ENCODE measurements at places on chromosomes 3 and 15.

GRCh38 chr3:107598926-107599771, 76.4 kb downstream of the BBX start:
- peak; percentile 44 for DNase-seq

- DNase-seq = no peak
These were observed 206.8 kb upstream of the NR2F2 start for GRCh38 chr15:96123630-96124187.

- DNase-seq = no peak
These were observed 101.0 kb downstream of the OSBPL10 start for GRCh38 chr3:31880020-31880419.

GRCh38 chr3:9809615-9810432, at the start of gene TTLL3:
TTLL3 (plus strand) TSS chr3:9810262; CDS start chr3:9810662, 400 bp downstream.
- peak; percentile 45 for DNase-seq

GRCh38 chr3:197258168-197258755, 40.1 kb downstream of the DLG1 start:
- DNase-seq = no peak

- no peak for DNase-seq
These were observed 292.4 kb upstream of the CBLB start for GRCh38 chr3:106161246-106161645.

DNA sequence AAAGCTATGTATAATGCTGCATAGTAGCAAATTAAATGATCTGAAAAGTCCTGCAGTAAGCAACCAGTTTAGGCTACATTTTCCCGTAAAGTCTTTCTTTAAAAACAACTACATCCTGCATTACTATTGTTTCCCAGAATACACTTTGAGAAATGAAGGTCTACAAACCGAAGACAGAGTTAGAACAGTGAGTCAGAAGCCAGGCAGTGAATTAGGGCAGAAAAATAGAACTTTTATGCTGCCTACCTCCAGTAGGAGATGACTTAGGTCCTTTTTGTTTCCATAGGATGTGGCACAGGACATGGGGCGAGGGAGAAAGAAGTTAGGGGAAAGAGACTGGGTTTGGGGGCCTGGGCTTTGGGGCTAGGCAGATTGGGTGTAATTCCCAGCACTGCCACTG, 127.3 kb downstream of the PPM1L start:
- no peak for DNase-seq

GRCh38 chr3:12395349-12396012, 88.8 kb upstream of the TSEN2 start:
- peak; percentile 34 for DNase-seq

DNA sequence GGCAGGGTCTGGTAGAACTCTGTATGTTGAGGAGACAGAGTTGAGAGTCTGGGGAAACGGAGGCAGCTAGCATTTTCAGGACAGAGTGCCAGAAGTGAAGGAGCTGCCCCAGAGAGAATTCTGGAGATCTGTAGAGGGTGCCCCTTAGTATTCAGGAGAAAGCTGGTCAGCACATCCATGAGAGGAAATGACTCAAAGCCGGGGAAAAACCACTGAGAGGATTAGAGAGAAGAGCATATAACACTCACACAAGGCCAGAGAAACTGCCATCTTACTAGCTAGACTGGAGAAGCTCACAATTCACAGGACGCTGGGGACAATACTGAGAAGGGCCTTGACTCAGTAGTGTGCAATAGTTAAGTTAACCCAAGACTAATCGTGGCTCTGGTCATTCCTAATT, 75.7 kb upstream of the DPPA4 start:
- DNase-seq = no peak

- no peak for DNase-seq
These were observed 313.4 kb upstream of the LRRFIP2 start for GRCh38 chr3:37487785-37488184.

DNA sequence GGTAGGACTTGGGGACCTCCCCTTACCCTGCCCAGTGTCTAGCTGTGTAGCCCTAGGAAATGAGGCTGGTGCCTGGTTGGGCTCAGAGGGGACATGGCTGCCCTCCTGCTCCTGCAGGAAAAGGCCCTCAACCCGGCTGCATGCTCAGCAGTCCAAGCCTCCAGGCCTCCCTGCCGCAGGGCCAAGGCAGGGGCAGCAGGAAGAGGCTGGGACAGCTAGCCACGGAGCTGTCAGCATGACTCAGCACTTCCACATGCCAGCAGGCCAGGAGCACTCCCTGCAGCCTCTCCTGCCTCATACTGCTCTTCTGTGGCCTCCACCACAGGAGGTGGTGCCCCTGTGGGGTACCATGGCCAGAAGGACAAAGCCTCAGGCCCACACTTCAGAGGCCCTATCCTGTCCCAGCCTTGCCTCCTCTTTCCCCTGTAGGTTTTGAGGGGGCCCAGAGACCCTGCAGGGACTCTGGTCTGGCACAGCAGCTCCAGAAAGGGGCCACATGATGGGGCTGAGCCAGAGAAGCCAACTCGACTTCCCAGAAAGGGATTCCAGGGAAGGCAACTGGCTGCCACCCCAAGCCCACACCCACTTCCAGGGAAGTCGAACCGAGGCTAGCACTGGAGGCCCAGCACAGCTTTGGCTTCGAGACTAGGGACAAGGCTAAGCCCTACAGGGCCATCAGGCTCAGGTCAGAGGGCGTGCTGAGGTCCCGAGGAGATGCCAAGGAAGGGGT, 19.5 kb downstream of the TKT start:
- no peak for DNase-seq

GRCh38 chr15:39830166-39830565, 47.5 kb upstream of the FSIP1 start:
- no peak for DNase-seq

- no peak for DNase-seq
These were observed 59.0 kb downstream of the GRIP2 start for GRCh38 chr3:14481018-14481645.

DNA sequence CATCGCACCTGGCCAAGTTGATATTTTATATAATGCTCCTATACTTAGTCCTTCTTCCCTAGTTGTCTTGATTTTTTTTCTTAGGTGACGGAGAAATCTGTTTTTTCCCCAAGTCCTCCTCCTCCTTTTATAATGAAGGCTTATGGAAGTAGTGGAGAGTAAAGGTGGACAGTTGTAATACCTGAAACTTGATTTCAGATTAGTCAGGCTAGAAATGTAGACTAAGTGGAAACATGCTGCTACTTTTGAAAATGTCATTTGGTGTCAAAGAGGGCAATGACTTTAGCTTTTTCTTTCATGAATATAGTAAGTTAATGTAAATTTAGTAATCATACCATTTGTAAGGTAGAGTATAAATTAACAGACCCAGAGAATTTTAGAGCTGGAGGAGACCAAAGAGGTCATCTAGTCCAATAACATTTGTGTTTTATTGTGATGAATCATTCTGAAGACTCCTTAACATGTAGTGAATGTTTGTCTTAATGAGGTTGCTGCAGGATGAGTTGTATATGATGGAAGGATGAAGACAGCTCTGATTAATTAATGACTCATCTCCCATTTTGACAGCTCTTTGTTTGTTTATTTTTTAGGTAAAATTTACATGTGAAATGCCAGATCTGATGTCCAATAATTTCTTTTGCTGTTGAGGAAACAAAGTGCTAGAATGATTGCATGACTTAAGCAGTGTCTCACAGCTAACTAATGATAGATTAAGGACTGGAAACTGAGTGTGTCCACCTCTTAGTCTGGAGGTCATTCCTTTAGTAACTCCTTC, 8.7 kb downstream of the CTDSPL2 start:
- no peak for DNase-seq

DNA sequence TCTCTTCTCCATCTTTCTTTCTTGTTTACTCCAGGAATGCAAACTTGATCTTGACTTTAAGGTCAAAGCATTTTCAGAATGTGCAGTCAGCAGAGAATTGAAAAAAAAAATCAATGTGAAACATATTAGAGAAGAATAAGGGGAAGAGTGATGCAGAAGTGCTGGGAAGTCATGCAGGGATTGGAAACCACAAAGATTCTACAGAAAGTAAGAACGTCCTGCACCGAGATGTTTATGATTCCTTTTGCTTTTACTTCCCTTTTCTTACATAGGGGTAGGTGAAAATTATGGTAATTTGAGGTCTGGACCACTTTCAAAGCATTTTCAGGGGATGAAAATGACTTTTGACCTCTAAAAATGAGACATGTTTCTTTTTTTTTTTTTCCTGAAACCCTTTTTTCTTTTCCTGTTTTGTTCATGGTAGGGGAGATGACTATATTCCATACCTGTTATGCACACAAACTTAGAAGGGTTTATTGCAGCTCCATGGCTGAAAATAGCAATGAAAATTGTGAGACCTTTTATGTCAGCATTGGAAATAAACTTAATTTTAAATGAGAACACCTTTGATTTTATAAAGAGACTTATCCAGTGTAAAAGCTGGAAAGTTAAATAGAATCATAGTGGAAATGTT, 623.5 kb upstream of the TBL1XR1 start:
- DNase-seq = no peak

DNA sequence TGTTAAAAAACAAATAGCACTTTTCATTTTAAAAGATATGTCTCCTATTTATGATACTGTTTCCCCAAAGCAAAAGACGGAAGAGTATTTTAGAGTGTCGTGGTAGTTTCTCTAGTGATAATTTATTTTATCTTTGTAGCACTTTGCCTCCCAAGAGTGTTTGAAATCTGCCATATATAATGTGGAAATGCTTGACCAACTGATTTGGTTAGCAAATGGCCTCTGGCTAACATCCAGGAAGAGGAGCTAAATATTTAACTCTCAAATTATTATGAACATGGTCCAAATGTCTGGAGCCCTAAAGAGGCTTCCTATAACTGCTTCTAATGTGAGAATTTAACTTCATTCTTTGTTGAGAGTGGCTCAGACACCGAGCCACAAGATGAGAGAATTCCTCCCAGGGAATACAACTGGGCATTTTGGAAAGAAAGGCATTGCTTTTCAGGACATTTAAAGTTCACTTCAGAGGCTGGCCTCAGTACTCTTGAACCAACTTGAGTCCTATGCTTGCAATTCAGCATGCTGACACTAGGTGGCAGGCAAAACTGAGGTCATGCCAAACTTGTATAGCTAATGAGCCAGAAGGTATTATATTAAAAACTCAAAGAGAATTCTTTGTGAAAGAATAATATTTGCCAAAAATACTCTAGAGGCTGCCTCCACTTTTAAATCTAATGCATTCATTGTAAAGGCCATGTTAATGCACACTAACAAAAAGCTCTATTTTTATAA, 104.5 kb downstream of the RARB start:
- peak; percentile 20 for DNase-seq

DNA sequence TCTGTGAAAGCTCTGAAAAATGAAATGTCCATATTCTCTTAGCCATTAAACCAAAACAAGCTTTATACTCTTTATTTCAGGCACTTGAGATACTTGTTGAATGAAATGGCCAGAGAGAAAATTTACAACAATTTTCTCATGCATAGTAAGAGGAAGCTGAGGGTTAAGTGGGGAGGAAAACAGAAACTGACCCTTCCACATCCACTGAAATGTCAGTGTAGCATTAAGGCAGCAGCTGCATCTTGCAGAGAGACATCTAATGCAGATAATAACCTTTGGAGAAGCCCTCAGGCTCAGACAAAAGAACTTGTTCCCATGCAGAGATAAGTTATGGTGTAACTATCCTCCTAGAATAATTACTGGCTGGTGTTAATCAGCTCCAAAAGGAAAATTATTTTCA, 34.0 kb downstream of the ZDHHC23 start:
- no peak for DNase-seq

DNA sequence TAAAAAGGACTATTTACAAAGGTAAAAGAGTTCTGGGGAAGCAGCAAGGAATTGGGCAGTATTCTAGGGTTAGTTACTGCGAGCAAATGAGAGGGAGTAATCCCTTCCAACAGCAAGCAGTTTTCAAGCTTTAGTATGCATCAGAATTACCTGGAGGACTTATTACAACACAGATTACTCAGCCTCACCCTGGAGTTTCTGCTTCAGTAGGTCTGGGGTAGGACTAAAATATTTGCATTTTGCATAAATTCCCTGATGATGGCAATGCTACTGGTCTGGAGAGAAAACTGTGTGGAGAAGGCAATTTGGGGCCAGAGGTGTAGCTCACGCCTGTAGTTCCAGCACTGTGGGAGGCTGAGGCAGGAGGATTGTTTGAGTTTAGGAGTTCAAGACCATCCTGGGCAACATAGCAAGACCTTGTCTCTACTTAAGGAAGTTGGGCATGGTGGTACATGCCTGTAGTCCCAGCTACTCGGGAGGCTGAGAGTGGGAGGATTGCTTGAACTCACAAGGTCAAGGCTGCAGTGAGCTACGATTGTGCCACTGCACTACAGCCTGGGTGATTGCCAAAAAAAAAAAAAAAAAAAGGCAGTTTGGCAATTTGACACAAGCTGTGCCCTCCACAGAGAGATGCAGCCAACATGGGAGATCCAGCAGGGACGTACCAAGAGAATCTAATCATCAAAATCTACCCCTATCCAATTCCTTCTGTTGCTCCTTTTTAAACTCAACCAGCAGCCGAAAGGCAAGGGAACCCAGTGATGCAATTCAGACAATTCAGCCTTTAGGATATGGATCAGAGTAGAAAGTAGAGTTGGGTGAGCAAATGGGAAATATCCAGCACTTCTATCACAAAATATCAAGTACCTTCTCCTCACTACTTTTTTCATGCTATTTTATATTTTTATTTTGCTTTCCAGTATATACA, 27.1 kb upstream of the AP4E1 start:
- DNase-seq = no peak

GRCh38 chr15:60905587-60905986, 323.5 kb downstream of the RORA start:
- peak; percentile 29 for DNase-seq

DNA sequence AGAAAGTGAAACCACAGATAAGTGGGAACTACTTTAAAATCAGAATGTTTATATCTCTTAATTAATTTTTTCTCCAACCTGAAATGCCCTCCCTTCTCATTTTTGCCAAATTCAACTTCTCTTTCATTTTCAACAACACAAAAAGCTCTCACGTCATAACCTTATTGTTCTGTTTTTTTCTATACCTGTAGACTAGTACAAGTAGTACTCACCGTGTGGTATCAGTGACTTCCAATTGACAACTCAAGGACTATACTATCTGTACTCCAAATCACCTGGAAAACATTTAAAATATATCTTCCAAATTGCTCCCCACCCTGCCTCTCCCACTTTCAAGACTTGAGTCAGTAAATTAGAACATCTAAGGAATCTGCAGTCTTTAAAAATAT, 72.8 kb upstream of the ZNF280D start:
- DNase-seq = no peak

GRCh38 chr3:73801444-73801843, 176.7 kb upstream of the PDZRN3 start:
- no peak for DNase-seq

- DNase-seq = no peak
These were observed 5.8 kb downstream of the FMN1 start for GRCh38 chr15:33188641-33189257.

DNA sequence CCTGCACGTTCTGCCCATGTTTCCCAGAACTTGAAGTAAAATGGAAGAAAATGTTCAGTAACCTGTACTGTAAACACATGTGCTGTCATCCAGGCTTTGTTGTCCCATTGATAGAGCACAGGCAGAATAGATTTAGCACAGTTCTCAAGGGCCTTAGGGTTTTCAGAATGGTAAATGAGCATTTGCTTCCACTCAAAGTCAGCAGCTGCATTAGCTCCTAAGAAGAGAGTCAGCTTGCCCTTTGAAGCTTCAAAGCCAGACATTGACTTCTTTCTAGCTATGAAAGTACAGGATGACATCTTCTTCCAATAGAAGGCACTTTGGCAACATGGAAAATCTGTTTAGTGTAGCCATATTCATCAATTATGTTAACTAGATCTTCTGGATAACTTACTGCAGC, 76.2 kb upstream of the TMEM108 start:
- DNase-seq = no peak

GRCh38 chr3:124174910-124175874, 183.3 kb upstream of the ROPN1 start:
- DNase-seq = no peak

All from stimulated activated CD4-positive, alpha-beta T cell treated with anti-CD3 and anti-CD28 coated beads, Interleukin-4, amount 100 ng/mL, for 24 hours (primary cell).